ENCODE measurements at places on chromosomes 6 and 20.

DNA sequence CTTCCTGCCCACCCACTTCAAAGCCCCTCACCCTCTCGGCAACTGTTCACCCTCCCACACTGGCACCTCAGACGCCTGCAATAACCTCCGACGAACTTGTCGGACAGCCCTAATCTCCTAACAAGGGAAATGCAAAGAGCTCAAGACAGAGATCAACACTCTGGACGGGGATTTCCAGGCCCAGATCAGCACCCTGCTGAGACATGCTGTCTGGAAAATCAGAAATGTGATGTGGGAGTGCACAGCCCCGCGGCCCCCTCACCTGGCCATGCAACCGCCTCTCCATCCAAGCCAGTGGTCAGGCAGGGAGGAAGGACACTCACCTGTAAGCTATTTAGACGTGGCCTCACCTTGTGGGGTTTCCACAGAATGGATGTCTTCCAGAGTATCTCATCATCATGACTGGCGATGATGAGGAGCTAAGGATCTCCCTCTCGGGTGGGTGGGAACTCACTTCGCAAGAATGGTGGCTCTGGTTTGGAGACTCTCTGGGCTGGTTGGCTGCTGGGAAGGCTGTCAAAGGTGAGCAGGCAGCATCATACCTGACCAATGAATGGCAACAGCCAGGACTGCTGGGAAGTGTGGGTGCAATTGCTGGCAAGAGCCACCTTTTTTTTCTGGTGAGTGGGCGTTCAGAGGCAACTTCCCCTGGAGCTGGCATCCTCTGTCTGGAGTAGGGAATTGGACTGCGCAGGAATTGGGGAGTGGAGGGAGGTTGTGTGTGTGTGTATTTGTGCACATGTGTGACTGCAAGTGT, 28.1 kb upstream of the ADTRP start:
- no peak overlapping the region for H3K27ac ChIP-seq
- H3K36me3 ChIP-seq, result no peaks in the 10 kb centered on the region

DNA sequence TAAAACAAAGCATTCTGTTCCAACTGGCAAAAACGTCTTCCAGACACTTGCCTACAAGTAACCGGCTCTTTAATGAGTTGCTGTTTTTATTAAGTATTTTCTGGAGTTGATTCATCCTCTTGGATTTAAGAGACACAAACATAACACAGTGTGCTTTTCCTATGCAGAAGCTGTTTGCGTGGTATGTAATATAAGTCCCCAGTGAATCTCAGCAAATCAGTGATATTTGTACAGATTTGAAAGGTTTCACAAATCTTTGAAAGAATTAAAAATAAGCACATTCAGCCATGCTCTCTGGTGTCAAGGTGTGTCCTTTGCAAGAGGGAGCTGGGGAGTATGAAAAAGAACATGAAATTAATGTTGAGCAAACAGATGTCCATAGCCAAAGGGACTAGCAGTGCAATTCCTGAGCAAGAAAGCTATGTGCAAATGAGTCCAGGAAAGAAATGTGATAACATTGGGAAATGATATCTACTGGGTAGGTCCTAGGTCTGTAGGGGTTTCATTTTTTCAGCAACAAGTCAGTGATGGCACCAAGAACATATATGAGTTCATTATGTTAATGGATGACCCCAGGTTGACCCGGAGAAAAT, 170.1 kb upstream of the PHACTR1 start:
- H3K27me3 ChIP-seq, result no peaks in the 10 kb centered on the region
- no peaks in the 10 kb centered on the region for H3K36me3 ChIP-seq
- peak overlapping the region; percentile 54 for H3K27ac ChIP-seq

DNA sequence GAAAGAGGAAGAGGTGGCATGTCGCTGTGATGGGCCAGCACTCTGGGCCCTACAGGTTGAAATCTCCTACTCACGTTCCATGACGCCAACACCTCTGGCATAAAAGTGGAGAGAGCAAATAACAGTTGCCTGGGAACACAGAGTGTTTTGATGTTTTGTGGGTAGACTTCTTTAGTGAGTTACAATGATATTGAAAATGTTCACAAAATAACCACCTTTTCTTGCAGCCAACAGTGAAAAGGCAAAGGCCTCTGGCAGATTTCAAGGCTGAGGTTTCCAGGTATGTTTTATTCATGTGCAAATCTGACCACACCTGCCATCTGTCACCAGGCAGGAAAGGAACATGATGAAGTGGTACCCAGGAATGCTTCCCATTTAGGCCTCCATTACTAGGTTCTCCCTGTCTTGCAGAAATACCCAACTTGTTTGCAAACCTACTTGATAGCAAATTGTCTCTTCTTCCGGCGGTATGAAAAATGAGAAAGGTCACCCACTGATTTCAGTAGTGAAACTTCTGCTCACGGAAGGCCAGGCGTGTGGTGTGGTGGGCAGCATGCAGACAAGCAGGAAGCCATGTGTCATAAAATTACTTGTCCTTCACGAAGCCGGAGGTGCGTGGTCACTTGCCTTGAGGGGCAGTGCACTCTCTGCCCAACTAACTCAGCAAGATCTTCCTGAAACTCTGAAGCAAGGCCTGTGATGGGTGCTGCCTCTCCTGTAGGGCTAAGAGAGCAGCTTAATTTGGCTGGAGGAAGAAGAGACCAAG, 299.1 kb upstream of the PRDM1 start:
- H3K4me3 ChIP-seq, result no peak overlapping the region
- peaks cover 7% of the 10 kb centered on the region for H3K4me1 ChIP-seq
- H3K27me3 ChIP-seq, result no peaks in the 10 kb centered on the region
- H3K36me3 ChIP-seq, result no peaks in the 10 kb centered on the region
- no peak overlapping the region for H3K27ac ChIP-seq
- no peak for DNase-seq

GRCh38 chr6:37668251-37668650, 29.4 kb downstream of the MDGA1 start:
- H3K36me3 ChIP-seq, result no peaks in the 10 kb centered on the region
- H3K4me3 ChIP-seq, result no peak overlapping the region
- H3K27ac ChIP-seq, result no peak overlapping the region
- H3K27me3 ChIP-seq, result peaks cover 7% of the 10 kb centered on the region

DNA sequence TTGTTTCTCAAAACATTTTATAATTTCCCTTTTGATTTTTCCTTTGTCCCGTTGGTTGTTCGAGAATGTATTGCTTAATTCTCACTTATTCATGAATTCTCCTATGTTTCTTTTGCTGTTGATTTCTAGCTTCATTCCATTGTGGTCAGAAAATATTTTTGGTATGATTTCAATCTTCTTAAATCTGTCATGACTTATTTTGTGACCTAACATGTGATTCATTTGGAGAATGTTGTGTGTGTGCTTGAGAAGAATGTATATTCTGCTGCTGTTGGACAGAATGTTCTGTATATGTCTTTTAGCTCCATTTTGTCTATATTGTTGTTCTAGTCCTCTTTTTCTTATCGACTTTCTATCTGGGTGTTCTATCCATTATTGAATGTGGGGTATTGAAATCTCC, 286.2 kb upstream of the RNF217 start:
- H3K27ac ChIP-seq, result no peak overlapping the region
- DNase-seq, result no peak
- no peaks in the 10 kb centered on the region for H3K36me3 ChIP-seq
- H3K4me3 ChIP-seq, result no peak overlapping the region
- no peaks in the 10 kb centered on the region for H3K27me3 ChIP-seq

GRCh38 chr20:63062188-63063140, 55.7 kb upstream of the BHLHE23 start:
- H3K4me3 ChIP-seq, result no peak overlapping the region
- H3K27ac ChIP-seq, result no peak overlapping the region
- peaks cover 12% of the 10 kb centered on the region for H3K27me3 ChIP-seq
- H3K36me3 ChIP-seq, result no peaks in the 10 kb centered on the region
- DNase-seq, result no peak

Data from large intestine (tissue), 12 donors.